ENCODE measurements at places on chromosomes 5 and 9. TPM values are rescaled to one million over a fixed set of nuclear protein-coding genes. Genes with fewer than 3 reads are reported as not detected.

Gene FRRS1L
- total RNA-seq = 0.36 TPM

Gene FOXD1
- total RNA-seq = 17.0 TPM

Gene GFPT2
- total RNA-seq = 30.4 TPM

Gene NRARP
- under 0.01 TPM for total RNA-seq

Gene TRMT10B
- 3.3 TPM for total RNA-seq

Gene SAXO1
- under 0.01 TPM for total RNA-seq

Gene PIP5KL1
- total RNA-seq = 3.5 TPM

Gene KLF9
- total RNA-seq = 46.9 TPM

Gene TXNDC8
- total RNA-seq = not detected

Gene HACD4
- 6.8 TPM for total RNA-seq

Gene LYSMD3
- total RNA-seq = 19.2 TPM

Gene KIAA0825
- 10.0 TPM for total RNA-seq

Data from osteoblast (primary cell).